CD4-positive, alpha-beta T cell treated with Interleukin-6 at 100 ng/mL for 8 hours (primary cell): ENCODE measurements at places on chromosomes 2 and 18.

- no peak for DNase-seq
Measured at GRCh38 chr18:58662118-58662517, 9.1 kb upstream of the MALT1 start.

DNA sequence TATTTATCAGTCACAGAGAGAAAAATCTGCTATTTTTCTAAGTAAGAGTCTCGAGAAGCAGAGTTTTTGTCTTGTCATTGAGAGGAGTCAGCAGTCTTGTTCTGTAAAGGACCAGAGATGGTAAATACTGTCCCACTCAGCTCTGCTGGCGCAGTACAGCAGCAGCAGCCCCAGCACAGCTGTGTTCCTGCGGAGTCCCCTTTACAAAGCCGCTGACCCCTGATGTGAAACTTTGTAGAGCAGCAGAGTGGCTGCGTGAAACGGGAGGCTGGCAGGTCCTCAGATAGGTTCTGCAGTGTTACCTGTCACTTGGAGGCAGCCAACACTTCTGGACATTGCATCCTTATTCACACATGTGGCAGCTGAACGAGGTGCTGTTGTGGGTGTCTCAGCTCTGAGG, 45.2 kb downstream of the TMEM185B start:
- DNase-seq: no peak

DNA sequence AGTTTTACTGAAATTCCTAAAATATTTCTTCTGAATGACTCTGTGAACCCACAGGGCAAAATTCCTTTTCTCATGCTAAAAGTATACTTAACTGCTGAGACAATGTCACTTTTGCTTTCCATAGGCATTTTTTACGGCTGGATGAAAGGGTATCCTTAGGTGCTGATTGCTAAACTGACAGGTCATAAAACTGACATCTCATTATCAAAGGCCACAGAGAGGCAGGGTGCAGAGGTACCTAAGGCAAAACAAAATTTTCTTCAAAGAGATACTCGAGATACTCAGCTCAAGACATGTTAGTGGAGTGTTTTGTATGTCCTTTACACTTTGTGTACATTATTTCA, 62.0 kb upstream of the WDR75 start:
- DNase-seq: no peak

GRCh38 chr2:179274749-179275148, 10.1 kb upstream of the SESTD1 start:
- DNase-seq: no peak

DNA sequence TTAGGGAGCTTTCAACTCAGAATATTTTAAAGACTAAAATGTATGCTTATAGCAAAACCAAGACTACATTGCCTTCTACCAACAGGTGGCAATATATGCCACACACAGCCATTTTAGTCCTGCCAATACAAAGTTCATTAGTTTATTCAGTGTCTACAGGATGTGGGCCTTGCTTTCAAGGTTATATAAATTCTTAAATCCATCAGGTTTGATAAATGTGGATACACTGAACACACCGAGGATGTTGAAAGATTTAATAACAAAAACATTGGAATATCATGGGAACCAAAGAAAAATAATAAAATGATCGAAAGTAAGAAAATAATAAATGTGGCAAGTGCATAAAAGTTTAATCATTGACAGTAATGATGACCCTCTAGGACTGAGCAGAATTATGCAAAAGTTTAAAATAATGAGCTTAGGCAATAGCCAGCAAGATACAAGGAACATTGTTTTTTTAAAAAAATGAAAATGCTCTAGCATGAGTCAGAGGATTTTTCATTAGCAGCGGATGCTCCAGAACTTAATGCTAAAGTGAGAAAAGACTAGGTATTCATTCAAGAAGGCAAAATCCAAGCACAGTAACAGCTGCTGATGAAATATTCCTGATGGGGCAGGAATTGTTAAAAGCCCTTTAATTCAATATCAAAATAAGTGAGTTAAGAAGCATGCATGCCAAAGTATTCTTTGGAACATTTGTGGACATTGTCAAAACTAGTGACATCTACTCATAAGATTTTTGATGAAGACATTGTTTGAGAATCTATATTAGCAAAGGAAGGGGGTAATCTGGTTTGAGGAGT, 14.2 kb downstream of the SCN9A start:
- no peak for DNase-seq

DNA sequence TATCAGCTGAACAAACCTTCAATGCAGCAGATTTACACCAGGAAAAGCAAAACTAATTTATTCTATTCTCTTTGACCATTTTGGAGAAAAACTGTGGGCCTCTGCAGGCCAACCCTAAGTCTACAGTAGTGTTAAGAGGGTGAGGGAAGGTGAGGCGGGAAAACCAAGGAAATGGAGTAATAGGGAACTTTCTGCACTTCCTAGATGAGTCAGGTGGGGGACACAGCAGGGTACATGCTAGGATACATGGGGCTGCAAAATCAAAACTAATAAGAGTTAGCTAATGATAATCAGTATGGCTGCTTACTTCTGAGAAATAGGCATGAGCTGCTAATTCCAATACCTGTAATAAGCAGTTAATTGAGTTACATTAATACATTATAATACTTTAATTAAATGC, 66.0 kb upstream of the PGAP1 start:
- no peak for DNase-seq

DNA sequence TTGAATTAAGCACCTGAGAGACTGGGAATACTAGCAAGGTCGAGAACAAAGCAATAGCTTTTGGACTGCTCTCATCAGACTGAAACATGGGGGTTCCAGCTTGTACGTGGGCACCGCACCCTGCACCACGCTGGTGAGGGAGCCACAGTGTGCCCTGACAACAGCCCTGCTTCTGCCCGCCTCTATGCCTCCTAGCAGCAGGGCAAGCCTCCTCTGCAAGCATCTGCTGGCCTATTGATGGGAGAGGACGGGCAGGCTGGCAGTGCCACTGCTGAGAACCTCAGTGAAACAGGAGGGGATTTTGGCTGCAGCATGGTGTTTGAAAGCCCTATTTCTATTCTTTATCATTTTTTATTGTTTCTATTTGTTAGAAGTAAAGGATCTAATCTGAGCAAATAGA, 146.1 kb upstream of the OTOS start:
- DNase-seq: no peak

DNA sequence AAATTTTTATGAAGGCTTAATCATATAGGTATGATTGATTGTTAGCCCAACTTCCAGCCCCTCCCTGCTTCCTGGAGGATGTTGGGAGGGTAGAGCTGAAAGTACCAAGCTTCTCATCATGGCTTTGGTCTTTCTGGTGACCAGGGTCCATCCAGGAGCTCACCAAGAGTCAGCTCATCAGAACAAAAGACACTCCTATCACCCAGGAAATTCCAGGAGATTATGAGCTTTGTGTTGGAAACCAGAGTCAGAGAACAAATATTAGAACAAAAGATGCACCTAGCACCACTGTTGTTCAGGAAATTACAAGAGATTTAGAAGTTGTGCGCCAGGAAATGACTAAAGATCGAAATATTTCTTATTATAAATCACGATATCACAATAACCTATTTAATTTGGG, 119.9 kb upstream of the THUMPD2 start:
- no peak for DNase-seq

GRCh38 chr18:79949697-79950487, 1.6 kb downstream of the SLC66A2 start:
- no peak for DNase-seq

DNA sequence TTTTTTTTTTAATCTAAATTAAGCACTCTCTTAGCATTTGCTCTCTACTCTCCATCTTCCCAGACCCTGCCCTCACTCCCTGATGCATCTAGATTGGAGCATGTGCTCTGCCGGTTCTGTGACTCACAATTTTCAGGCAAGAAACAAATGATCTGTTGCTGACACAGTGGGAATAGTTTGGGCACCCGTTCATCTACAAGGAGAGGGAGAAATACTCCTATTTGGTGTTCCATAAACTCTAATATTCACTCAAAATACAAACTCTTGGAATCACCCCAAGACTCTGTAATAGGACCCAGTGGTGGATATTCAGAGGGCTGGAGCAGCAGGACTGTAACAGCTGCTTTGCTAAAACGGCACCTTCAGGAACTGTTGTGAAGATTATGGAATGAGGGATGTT, 37.1 kb upstream of the LINC00305 start:
- DNase-seq: no peak

DNA sequence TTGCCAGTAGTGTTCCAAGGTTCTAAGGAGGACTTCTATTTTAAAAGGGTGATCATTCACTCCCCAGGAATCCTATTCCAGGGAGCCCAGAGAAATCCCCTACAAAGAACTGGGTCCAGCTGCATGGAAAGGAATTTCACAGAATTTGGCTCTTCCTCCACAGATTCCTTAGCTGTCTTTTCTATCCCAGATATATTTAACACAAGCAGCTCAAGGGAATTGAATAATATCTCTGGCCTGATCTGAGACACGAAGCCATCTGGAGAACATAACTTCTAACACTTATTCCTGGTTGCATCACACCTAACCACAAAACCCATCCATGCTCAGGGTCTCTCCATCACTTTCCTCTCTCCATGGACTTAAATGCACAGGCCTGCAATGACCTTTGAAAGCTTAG, 306.7 kb upstream of the ACVR2A start:
- no peak for DNase-seq

DNA sequence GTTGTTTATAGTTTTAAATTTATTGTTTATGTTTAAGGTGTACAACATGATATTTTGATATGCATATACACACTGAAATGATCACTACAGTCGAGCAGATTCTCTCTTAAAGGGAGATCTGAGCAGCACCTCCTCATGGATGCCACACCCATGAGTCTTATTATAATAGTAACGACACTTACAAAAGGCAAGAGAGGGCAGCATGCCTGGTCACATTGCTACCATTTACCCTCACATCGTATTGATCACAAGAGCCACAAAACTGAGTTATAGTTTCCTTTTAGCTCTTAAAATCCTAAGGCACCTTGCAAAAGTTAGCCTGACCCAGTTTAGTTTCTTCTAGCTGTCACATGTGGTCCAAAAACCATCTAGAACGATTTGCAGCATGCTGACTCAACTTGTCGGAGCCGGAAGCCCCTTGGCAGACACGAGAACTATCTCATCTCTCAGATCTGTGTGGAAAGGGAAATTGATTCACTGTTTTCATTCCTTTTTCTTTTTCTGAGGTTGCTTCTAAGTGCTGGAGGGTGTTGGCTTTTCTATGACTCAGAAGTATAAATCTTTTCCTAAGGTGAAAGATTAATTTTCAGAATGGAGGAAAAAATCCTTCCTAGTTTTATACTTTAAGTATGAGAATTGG, 85.3 kb downstream of the CDC42EP3 start:
- DNase-seq: peak; percentile 87

DNA sequence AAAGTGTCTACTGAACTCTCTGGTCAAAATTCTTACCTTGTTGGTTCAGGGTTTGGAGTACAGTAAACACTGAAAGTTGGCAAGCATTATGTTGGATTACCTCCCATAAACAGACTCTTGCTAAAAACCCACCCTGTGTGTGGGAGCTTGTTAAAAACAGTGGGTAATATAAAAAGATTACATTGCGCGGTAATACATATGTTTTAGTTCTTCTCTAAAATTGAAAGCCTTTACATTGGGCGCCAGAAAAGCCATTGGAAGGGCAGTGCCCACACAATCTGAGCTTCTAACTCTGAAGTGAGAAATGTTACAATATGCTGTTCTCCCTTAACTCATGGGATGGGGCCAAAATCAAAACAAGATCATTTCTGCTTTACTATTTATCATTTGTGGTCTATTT, 510.7 kb downstream of the CNTNAP5 start:
- DNase-seq: no peak

DNA sequence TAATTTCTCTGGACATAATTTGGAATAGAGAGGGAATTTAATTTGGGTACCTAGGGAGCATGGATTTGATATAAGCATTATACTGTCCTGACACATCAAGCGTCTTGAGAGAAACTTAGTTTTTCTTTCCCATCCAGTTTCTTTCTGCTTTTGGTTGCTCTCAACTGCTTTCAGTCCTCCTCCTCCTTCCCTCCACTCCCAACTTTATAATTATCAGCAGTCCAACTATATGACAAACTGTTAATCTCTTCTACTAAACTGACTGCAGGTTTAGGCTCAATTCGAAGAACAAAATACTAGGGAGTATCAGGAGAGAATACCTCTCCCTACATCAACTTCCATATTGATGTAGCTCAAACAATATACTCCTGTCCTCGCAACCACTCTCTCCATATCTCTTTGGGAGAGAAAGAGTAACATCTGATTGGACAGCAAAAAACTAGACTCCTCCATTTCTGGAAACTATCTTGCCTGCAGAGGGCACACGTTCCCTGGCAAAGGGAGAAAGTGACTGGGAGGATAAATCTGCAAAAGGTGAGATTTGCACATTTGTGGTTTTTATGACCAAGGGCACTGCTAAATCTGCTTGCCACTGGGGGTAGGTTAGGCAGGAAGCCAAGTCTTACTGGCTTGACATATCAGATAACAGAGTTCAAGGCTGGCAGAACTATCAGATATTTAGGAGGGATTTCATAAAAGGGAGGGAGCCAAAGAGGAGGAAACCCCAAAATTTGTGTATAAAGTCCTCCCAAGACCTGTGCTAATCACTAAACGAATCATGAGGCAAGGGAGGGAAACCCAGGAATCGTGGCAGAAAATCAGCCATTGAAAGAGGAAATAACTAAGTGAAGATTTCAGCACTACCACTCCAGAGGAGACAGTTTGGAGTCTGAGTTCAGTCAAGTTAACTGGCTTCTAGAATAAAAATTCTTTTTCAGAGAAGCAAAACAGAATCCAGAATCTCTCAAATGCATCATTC, 40.0 kb downstream of the ICA1L start:
- DNase-seq: peak; percentile 36

DNA sequence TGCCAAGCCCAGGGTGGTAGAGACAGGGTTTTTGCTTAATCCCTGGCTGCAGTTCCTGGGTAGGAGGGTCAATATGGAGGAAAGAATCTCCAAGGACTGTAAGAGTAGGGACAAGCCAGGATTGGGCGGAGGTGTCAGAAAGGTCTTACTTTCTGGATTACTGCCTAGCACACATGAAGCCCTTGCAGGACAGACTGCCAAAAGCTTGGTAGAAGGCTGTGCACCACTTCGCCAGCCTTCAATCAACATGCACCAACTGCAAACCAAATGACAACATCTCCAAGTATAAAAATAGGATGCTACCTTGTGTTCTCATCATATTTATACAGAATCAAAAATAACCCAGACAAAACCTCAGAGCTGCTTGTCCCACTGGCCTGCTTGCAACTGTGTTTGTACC, 3.7 kb downstream of the ZNF142 start:
- DNase-seq: no peak

DNA sequence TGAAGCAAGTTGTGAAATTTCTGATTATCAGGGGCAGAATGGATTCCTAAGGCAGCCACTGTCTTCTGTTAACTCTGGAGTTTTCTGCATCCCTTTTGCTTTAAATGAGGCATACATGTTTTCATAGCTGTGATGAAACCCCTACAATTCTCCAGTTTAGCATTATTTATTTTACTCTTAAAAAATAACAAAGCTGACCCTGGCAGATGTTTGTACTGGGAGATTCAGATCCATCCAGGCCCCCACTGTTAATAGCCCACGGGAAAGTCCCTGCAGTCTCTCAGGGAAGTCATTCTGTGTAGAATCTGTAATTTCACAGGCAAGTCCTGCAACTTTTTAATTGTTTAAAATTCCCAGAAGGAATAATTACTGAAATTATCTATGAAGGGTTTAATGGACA, 353 bp upstream of the SULT1C4 start:
- DNase-seq: no peak
